ENCODE measurements at places on chromosomes 4 and X. TPM values are rescaled to one million over a fixed set of nuclear protein-coding genes. Genes with fewer than 3 reads are reported as not detected.

KIAA1210 gene
- total RNA-seq, result not detected

PAGE4 gene
- not detected for total RNA-seq

CXXC4 gene
- not detected for total RNA-seq

XAGE1A gene
- total RNA-seq, result 60.4 TPM

KLHL13 gene
- 0.31 TPM for total RNA-seq

TSPAN7 gene
- 3.2 TPM for total RNA-seq

MAGEA8 gene
- total RNA-seq, result not detected

NXF2B gene
- not detected for total RNA-seq

GPC4 gene
- total RNA-seq, result not detected

PLP1 gene
- not detected for total RNA-seq

SCRG1 gene
- total RNA-seq, result not detected

ADGRG4 gene
- not detected for total RNA-seq

HHIP gene
- total RNA-seq, result 0.78 TPM

ARX gene
- 0.49 TPM for total RNA-seq

RADX gene
- total RNA-seq, result not detected

GPRIN3 gene
- total RNA-seq, result 3.4 TPM

RTL9 gene
- 0.09 TPM for total RNA-seq

CAPN6 gene
- not detected for total RNA-seq

BCOR gene
- 26.5 TPM for total RNA-seq

NWD2 gene
- total RNA-seq, result not detected

RAB33A gene
- total RNA-seq, result 0.26 TPM

FGG gene
- total RNA-seq, result 5.1 TPM

NXF2 gene
- not detected for total RNA-seq

CYLC1 gene
- not detected for total RNA-seq

WDR13 gene
- 64.6 TPM for total RNA-seq

LIMCH1 gene
- total RNA-seq, result 40.0 TPM

NEIL3 gene
- total RNA-seq, result 12.1 TPM

NUP62CL gene
- total RNA-seq, result 20.0 TPM

TLR7 gene
- not detected for total RNA-seq

SPIN2A gene
- total RNA-seq, result 0.37 TPM

DNAAF6 gene
- not detected for total RNA-seq

MAGEA3 gene
- total RNA-seq, result 2.7 TPM
